Pons (tissue), 1 donor: ENCODE measurements at places on chromosomes 1 and 21.

DNA sequence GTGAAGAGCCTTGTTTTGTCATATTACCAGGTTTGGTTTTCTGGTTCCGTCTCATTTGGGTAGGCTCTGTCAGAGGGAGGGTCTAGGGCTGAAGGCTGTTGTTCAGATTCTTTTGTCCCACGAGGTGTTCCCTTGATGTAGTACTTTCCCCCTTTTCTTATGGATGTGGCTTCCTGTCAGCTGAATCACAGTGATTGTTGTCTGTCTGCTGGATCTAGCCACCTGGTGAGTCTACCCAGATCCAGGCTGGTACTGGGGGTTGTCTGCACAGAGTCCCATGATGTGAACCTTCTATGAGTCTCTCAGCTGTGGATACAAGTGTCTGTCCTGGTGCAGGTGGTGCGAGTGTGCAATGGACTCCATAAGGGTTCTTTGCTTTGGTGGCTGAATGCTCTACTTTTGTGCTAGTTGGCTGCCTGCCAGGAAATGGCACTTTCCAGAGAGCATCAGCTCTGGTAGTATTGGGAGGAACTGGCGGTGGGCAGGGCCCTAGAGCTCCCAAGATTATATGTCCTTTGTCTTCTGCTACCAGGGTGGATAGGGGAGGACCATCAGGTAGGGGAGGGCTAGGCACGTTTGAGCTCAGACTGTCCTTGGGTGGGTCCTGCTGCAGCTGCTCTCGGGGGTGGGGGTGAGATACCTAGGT is 246.0 kb downstream of the RYR2 start:
- DNase-seq, result no peak

GRCh38 chr1:36257375-36257767 is 33.1 kb downstream of the THRAP3 start:
- no peak for DNase-seq

DNA sequence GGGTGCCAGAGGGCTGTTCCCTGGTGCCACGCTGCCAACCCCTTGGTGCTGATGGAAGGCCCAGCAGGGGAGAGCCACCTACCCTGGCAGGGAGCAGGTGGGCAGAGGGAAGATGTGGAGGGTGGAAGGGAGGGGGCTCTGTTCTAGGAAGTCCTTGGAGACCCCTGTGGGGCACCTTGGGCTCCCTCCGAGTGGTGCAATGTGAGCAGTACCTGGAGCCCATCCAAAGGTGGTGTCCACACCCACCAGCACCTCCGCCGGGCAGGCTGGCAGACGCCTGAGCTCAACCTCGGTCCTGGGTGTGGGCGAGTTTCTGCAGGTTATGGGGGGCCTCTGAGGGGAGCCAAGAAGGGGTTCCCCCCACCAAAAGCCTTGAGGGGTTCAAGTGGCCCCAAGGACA is 11.3 kb upstream of the DNMT3L start:
- no peak for DNase-seq

DNA sequence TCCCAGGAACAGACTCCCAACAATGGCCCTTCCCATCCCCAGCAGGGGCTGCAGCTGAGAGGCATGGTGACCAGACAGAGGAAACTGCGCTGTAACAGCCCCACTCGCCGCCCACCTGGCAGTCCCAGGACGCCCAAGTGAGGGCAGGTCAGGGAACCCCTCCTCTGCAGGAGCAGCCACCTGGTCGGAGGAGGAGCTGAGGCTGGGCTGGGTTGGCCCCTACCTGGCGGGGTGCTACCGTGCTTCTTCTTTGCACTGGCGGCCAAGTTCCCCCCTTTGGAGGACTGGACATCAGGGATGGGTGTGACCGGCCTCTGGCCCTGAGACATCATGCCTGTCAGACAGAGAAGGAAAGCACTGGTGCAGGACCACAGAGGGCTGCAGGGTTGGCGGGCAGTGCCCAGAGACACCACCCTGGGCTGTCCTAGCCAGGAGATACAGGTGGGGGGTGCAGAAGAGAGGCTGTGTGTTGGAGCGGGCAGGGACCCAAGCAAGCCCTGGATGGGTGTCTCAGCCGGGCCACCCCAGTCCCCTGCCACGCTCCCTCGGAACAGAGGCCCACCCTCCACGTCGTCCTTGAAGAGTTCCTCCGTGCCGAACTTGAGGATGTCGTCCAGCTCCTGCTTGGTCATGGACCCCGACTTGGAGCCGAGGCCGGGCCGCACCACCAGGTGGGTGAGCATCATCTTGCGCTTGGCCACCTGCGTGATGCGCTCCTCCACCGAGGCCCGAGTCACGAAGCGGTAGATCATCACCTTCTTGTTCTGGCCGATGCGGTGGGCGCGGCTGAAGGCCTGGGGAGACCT is 51.6 kb downstream of the CHD5 start:
- no peak for DNase-seq
